Neural crest cell (in vitro differentiated cells): ENCODE measurements at places on chromosomes 1 and 21.

DNA sequence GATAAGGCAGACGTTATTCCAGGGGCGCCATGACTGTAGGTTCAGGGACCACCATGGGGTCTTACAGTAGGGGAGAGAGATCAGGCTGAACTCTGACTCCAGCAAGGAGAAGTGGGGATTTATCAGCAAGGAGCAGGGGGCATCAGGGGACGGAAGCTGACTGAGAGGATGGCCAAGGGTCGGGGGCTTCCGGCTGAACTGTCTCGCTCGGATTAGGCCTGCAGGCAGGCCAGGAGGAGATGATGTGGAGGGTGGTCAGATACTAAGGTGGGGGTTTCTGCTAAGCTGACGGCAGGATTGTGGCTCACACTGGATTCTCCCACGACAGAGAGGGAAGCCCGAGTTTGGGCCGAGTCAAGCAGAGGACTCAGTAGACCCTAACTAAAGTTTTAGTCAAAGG is 186.9 kb upstream of the VAMP3 start:
- DNase-seq: no peak

GRCh38 chr1:92509619-92510018 is 22.9 kb upstream of the GFI1 start:
- DNase-seq: no peak

- DNase-seq: no peak
Measured at GRCh38 chr1:216476341-216476740, 53.1 kb upstream of the USH2A start.

GRCh38 chr1:233078396-233078795 is 128.0 kb downstream of the NTPCR start:
- DNase-seq: no peak

- no peak for DNase-seq
Measured at GRCh38 chr1:159700312-159700711, 14.1 kb downstream of the CRP start.

DNA sequence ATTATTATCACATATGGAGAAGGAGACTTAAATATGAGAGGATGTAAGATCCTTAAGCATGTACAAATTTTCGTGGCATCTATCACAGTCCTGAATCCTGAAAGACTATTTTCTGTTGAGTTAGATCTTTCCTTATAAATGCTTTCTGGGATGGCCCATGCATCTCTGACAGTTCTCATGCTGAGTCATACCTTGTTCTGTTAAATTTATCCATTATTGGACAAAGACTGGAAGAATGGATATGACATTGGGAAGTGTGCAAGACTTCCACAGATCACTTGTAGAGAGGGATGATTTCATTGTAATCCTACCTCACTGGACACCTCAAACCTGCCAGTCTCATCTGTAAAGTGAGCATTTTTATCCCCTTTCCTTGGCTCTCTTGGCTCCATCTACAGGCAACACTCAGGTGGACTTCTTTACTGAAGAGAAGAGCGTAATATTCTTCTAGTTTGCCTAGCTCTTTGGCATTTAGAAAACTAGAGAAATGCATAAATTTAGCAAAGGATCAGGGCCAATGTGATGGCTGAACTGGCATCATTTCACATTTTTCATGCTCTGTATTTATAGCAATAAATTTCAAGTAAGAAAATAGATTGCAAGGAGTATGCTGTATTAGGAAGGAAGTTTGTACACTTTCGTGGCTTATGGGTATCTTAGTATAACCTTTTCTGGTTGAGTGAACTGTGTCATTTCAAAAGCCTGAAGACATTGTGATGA is 128.2 kb downstream of the NFIA start:
- DNase-seq: no peak

- no peak for DNase-seq
Measured at GRCh38 chr1:207414606-207415108, 39.5 kb upstream of the CR2 start.

DNA sequence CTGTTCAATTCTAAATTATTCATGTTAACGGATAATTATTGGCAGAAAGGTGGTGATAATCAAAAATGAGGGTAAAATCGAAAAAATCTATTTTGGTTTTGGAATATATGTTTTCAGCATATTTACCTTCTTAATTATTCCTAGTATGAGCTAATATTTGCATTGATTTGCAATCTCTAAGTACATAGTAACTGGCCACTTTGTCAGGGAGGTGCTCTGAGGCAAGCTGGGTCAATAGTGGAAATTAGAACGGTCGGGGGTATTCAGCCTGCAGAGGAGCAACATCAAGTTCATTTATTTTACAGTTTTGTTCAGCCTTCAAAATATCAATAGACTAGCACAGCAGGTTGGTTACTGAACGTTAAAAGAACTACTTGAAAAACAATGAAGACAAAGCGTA is 1.8 kb downstream of the OTUD7B start:
- no peak for DNase-seq

- no peak for DNase-seq
Measured at GRCh38 chr1:46128344-46128743, 4.1 kb downstream of the PIK3R3 start.

DNA sequence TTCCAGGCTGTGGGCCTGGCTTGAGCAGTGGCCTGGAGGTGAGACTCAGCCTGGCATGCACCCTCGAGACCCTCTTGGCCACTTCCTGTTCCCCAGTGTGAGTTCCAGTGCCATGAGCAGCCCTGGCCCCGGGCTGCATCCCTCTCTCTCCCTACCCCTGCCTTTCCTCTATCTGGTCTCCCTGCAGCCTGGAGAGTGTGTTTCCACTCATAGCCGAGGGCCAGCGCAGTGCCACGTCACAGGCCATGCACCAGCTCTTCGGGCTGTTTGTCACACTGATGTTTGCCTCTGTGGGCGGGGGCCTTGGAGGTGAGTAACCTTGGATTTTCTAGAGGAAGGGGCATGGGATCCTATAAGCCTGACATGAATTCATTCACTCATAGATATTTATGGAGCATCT is 13.6 kb downstream of the RHBG start:
- DNase-seq: no peak

DNA sequence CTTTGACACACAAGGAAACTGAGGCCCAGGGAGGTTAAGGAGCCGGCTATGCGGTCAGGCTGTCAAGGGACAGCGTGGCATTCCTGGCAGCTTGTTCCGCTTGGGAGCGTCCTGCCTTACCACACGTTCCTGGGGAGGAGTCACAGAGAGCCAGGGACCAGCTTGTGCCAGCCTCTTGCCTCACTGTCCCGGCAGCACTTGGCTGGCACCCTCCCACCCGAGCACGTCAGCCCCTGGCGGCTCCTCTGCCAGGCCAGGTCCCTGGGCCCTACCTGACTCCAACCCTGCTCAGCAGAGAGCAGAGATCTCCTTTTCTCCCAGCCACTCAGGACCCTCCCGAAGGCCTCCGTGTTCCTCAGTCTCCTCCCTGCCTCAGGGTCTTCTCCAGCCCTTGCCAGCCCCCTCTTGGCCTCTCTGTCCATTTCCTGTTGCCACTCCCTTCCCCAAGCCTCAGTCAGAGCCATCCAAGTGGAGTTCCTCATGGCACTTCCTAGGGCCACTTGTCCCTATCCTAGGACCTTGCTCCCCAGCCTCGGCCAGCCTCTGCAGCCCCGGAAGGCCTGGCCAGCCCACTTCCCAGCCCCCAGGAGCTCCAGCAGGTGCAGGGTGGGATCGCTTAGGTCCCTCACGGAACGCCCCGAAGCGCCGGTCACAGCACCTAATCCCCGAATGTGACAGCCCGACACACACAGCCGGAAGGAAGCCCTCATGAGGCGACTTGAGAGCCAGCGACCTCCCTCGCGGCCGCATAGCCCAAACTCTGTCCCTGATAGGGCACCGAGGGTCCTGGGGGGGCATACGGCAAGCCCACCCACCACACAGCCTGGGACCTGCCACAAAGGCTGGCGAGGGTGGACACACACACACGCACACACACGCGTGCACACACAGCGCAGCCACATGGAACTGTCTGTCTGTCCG is 130.3 kb downstream of the CASZ1 start:
- no peak for DNase-seq

DNA sequence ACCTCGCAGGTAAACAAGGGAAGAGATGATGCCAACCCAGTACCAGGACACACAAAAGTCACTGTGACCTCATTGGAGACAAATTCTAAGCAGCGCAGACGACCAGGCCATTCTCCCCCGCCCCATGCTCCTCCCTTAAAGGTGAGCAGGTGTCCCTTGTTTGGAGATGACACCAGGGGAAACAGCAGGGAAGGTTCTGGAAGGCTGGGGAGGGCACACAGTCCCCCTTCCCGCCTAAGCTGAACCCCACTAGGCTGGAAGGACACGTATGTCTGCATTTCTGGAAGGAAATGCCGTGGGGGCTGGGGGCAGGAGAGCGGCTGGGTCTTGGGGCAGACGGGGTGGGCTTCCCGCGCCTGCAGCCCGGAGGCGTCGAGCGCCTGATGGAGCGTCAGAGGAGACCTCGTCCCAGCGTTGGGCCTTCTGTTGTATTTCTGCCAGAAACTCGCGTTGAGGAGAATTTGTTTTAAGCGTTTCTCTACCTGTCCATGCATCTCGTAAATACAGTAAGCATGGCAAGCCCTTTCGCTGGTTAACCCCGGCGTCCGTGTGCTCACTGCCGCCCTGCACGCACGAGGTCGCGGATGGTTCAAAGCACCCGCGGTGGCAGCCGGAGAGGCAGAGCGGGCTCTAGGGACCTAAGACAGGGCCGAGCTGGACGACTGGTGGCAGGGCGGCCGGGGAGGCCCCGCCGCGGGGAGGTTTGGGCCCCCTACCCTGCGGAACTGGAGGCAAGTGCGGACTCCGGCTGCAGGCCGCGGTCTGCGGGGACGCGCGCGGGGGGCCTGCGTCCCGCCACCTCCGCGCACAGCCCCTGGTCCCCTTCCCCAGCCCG is 1.2 kb upstream of the LHX4 start:
- no peak for DNase-seq

GRCh38 chr1:153262070-153262366 is 2.5 kb downstream of the LORICRIN start:
- DNase-seq: no peak

DNA sequence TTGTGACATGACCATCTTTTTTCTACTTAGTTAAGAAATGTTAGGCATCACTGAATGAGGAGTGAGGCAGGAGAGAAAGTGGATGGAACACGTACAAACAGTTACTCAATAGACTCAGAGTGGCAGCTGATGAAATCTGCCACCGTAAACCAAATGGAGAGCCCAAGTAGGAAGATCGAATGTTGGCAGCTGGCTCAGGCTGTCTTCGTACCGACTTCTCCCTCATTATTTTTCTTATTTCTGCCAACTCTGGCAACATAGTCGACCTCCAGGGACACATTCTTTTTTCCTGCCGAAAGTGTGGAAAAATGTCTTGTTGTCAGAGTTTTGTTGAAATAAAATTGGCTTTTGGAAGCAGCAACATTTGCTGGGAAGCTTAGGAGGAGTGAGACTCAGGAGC is 143.3 kb downstream of the GREM2 start:
- no peak for DNase-seq

DNA sequence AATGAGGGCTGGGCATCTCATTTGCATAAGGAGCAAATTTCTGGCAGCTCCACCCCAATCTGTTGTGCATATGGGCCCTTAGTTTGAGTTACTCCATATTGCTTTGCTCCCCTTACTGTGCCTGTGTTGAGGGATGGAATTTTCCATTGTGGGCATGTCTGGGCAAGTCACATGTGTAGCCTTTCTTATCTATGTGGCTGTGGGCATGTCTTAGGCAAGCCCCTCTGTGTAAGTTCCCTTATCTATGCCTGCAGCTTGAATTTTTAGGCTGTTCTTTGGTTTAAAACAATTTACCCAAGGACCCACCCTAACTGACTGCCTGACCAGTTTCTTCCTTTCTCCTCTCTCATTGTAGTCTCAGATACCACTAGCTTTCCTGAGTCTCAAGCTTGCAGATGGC is 405.7 kb upstream of the NCAM2 start:
- DNase-seq: no peak

GRCh38 chr1:37362594-37363385 is 111.6 kb upstream of the ZC3H12A start:
- no peak for DNase-seq

DNA sequence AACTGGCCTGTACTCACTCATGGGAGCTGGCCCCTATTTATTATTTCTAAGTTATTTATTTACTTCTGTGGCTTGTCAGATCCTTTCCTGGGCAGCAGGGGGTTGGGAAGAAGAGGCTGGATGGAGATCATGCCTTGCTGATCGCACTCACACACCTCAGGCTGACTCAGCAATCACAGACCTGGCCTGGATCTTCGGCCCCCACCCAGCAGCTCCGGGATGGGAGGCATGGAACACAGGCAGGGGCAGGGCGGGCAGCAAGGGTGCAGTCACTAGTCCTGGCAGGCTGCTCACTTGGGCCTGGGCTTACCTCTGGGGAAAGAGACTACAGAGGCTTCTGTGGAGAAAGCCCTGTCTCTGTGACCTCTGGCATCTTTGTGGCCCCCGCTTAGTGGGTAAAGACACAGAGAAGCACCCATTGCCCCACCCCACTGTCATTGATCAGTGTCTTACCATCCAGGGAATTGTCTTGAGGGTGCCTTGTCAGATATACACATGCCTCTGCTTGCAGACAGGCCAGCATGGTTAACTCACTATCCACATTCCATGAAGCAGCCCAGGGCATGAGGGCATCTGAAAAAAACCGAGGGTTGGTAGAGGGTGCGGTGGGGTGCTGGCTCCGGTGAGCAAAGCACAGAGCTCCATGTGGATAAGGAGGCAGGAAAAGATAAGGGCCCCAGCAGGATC is 3.7 kb downstream of the ARTN start:
- no peak for DNase-seq

- no peak for DNase-seq
Measured at GRCh38 chr1:208841436-208841835, 597.3 kb upstream of the PLXNA2 start.

DNA sequence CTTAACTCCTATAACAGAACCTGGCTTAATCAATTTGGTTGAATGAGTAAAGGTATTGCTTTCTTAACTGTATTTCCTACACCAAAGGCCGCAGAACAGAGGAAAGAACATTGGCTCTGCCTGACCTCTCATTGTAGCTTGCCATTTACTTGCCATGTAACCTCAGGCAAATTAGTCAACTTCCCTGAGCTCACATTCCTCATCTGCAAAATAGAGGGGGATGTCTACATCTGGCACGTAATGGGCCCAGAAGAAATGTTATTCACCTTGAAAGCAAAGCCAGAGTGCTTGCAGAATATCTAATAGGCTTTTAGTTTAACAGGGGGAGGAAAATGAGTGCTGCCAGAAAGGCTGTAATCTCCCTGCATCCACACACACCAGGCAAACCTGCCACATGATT is 44.3 kb downstream of the LAMC2 start:
- no peak for DNase-seq
